ENCODE measurements at places on chromosomes 7 and 10.

DNA sequence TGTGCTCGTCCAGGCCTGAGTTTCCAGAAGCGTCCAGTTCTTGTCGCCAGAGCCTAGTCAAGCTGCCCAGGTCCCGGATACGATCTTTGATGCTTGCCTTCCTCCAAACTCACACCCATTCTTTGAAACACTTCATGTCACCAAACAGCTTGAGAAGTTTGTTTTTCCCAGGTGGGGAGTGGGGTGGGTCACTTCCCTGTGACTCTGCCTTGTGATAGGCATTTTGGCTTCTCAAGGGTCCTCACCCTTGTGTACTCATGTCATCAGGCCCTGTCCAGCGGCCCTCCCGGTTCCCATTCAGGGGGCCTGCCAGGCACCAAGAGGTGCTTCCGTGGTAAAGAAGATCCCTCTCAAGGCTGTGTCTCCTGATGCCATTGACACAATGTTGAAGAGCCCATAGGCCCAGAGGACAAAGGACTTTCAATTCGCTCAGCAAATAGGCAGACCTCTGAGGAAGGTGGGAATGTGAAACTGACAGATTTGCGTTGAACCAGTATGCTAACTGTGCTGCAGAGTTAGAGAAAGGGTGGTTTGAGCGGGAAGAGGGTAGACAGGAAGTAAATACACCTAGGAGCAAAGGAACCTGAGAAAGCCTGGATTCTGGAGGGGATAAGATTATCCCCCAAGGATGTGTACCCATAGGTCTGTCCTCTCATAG lies 24.7 kb upstream of the SFTPA1 start:
- ATAC-seq = no peak

GRCh38 chr7:124191030-124191429 lies 158.2 kb upstream of the TMEM229A start:
- ATAC-seq = no peak

GRCh38 chr10:104098358-104098925 lies 12.8 kb upstream of the COL17A1 start:
- ATAC-seq = no peak

DNA sequence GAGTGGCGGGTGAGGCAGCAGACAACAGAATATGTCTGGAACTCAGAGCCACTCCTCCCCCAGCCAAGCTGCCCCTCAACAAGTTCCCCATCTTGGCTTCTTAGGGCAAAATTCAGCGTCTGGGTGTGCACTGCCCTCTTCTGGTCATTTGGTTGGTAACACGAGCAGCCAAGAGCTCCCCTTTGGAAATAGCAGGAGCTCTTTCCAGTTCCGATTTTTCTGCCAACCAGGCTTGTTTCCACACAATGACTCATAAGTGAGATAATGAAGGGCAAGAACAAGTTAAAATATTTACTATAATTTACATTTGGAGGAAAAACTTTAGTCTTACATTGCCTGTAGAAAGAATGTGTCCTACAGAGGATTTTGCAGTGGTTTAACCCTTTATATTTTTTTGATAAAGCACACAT lies 70.5 kb downstream of the ADCYAP1R1 start:
- ATAC-seq = peak; percentile 73

DNA sequence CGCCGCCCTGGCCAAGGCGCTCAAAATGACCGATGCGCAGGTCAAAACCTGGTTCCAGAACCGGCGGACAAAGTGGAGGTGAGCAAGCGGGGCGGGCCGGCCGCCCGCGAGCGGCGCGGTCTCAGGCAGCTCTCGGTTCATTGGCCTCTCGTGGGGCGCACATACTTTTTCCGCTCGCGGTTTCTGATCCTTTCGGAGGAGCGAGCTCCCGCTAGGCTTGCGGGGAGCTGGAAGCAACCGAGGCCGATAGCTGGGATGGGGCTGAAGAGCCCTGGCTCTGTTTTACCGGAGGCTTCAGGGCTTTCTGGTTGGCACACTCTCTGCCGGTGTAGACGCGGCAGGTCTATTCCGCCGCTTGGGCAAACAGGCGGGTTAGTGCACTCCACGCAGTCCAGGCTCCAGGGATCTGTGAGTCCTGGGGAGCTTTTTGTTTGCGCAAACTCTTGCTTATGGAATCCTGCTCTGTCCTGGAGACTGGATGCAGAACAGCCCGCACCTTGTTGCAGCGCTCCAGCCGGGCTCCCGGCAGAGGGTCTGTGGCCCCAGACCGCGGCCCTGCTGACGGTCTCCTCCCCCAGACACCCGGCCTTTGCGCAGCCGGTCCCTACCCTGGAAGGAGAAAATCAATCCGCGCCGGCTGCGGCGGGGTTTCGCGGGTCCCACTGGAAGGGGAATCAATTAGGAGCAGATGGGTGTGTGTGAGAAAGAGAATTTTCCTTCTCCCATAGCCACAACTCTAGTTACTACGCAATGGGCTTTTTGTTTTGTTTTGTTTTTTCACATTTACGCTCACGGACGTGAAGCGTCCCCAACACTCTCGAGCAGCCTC lies 3.4 kb downstream of the TLX1 start:
- no peak for ATAC-seq

DNA sequence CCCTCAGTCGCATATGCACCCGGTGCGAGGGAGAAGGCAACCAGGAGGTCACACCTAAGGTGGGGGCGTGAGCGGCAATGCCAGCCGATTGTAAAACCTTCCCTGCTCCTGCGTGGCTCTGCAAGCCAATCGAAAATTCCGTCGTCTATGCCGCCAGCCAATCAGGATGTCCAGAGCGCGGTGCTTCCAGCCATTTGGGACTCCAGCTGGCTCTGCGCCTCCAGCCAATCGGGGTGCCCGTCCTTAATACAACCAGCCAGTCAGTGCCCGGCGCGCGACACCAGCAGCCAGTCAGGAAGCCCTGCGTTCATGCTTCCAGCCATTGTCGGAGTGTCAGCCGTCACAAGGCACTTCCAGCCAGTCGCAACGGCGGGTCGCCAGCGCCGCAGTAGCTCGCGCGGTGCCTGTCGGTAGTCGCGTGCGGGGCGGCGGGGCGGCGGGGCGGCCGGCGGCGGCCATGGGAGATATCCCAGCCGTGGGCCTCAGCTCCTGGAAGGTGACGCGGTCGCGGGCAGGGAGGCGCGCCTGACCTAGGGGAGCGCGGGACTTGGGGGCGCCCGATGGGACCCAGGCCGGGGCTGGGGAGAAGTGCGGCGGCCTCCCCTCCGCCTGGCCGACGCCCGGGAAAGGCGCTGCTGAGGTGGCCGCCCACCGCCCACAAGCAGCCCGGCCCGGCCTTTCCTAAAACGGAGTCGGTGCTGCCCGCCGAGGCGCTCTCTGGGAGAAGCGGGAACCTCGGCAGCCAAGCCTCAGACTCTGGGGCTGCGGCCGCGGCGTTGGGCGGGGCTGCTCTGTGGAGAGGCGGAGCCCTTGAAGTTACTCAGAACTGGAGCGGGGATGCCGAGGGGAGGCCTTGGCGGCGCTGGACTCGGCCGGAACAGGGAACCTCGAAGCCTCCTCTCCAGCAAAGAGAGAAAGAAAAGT lies at the start of gene AKR1E2:
TSS of gene AKR1E2 (plus strand) at position 340 of the 924 bp plus-strand sequence. CDS start at position 458, 118 bp downstream.
- peak; percentile 94 for ATAC-seq

GRCh38 chr7:80858141-80858903 lies 60.5 kb downstream of the SEMA3C start:
- ATAC-seq = no peak
